ENCODE measurements at places on chromosomes 7 and 10.

DNA sequence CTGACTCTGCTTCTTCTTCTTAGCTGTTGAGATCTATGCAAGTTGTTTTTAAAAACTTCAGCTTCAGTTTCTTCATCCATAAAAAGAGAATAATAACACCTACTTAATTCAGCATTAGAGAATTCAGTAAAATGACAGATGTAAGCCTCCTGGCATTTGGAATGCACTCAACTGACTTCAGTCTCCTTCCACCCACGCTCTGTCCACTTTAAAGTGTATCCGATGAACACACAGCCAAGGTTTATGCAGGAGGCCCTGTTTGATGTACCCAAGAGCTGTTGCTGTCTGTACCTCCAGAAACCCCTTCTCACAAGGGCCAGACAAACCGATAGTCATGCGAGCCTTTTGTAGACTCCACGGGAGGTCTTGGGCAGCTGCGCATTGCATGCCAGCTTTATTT, 27.1 kb upstream of the SLC35B4 start:
- no peak for DNase-seq

GRCh38 chr7:83149466-83149865, 13.2 kb downstream of the PCLO start:
- no peak for DNase-seq

DNA sequence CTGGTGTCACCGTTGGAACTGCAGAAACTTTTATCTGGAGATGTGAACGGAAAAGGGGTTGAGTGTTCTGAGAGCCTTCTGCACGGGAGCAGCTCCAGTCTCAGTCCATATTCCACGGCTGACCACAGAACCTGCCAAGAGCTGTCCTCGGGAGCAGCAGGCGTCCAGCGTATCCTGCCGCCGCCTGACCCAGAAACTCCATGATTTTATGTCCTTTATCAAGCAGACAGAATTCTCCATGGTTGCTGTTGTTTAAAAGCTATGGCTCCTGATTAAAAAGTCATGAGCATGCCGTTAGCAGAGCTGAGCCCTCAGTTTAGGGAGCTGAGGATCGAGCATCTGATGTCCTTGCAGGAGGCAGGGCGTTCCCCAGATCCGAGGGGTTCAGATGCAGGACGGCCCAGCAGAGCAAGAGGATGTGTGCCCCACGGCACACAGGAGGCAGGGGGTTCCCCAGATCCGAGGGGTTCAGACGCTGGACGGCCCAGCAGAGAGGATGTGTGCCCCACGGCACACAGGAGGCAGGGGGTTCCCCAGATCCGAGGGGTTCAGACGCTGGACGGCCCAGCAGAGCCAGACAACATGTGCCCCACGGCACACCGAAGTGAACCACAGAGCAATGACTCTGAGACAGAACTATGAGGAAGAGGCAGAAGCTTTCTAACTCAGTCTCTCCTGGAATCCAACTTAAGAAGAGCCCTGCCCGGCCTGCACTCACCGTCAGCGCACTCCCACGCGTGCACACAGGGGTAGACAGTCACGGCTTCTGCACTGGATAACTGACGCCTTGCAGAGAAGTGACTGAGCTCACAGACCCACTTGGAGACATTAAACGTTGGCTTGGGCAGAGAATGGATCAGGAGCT, 96.4 kb downstream of the WDR37 start:
- no peak for DNase-seq

- no peak for DNase-seq
Measured at GRCh38 chr10:132563485-132564248, 26.1 kb downstream of the INPP5A start.
